Endodermal cell (in vitro differentiated cells): ENCODE measurements at places on chromosomes 1 and 21.

GRCh38 chr1:11558276-11558675 lies 79.3 kb downstream of the DISP3 start:
- peak; percentile 65 for DNase-seq

DNA sequence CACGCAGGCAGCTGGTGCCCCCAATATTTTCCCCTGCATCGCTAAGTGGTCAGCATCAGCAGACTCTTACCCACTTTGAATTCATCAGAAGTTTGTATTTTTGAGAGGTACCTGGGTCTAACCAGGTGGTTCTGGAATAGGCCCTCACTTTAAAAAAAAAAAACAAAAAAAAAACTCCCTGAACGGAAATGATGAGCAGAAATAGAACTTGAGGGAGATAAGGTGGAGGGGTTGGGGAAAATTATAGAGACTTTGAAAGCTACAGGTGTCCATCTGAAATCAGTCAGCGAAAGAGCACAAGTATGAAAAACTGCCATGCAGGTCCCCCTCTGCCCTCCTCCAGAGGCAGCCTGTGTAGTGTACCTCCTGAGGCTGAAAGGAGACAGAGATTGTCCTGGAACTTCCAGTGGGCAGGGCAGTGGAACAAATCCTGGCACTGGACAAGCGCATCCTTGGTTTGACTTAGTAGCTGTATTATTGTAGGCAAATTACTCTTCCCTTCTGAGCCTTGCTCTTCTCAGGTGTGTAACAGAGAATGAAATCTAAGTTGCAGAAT lies 1.2 kb downstream of the SLAMF7 start:
- no peak for DNase-seq

- no peak for DNase-seq
Observed at GRCh38 chr1:101142244-101142643, 94.6 kb upstream of the S1PR1 start.

GRCh38 chr1:154186177-154186576 lies 5.7 kb downstream of the TPM3 start:
- peak; percentile 87 for DNase-seq

DNA sequence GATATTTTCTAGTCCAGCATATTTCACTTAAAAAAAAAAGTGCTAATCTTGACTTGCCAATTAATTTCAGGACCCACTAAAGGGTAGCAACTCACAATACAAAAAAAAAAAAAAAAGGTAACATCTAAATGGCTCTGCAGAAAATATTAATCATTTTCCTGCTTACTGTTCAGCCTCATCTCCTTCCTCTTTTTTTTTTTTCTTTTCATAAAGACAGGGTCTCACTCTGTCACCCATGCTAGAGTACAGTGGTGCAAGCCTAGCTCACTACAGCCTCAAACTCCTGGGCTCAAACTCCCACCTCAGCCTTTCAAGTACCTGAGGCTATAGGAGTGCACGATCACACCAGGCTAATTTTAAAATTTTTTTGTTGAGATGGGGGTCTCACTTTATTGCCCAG lies 30.4 kb downstream of the TTC13 start:
- DNase-seq = no peak

DNA sequence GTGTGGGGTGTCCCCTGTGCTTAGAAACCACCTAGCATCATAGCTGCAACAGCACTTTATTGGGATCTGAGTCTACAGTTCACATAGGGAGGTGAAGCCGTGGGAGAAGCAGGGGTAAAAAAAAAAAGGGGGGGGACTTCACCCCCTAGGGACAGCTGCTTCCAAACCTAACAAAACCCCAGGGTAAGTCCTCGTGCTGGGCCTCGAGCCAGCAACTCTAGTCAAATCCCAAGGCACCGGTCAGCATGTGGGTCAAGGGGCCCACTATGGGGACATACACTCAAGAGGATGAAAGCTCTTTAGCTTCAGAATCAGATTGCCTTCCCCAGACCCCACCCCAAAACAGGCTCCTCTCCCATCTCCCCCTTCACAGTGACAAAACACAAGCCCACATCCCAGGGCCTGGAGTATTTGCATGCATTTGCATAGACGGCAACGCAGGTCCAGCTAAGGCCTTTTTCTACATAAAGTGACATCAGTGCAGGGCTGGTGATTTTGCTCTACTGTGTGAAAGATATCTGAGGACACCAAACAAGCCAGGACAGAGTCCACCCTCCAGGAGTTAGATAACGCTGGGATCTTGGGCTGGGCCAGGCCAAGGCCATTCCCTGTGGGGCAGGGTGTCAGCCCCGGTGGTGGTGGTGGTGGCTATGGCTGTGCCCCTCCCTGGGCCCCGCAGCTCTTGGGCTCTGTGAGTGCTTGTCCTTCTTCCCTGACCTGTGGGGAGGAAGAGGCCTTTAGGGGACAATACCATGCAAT lies 8.1 kb upstream of the PMVK start:
- DNase-seq = no peak

GRCh38 chr1:119893238-119893791 lies 3.0 kb downstream of the ADAM30 start:
- DNase-seq = no peak

GRCh38 chr1:151681923-151682322 lies 34.7 kb downstream of the CELF3 start:
- DNase-seq = no peak

- no peak for DNase-seq
Observed at GRCh38 chr1:66438501-66438900, 95.5 kb upstream of the SGIP1 start.

DNA sequence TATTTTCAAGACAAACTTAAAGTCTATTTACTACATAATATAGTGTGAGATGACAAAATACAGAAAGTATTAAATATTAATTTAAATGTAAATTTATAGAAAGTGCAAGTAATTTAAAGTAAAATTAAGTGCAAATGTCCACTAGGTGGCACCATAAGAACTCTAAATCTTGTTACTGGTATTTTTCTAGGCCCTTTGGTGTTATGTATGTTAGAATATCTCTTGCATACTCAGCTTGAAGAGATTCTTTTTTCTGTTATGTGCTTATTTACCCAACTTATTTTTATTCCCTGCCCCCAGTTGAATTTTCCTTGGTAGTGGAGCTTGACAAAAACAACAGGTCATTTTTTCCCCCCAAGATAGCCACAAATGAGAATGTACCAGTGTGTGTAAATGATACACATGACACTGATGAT lies 71.5 kb downstream of the RPS6KC1 start:
- no peak for DNase-seq

DNA sequence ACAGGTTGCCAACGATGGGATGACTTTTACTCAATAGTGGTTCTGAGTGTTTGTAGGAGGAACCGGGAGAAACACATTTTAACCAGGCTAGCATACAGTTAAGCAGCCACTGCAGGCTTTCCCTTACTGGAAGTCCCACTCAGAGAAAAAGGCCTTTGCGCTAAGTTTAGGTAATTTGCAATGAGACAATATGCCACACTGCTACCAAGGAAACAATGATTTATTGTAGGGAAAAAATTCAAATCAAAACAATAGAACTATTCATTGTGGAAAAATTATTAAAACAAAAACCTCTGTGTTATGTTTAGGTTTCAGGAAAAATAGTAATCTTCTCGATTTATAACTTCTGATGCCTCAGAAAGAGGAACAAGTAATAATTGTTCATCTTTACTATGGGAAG lies 51.4 kb upstream of the CR2 start:
- no peak for DNase-seq

GRCh38 chr1:154730259-154730658 lies 122.3 kb upstream of the ADAR start:
- no peak for DNase-seq

DNA sequence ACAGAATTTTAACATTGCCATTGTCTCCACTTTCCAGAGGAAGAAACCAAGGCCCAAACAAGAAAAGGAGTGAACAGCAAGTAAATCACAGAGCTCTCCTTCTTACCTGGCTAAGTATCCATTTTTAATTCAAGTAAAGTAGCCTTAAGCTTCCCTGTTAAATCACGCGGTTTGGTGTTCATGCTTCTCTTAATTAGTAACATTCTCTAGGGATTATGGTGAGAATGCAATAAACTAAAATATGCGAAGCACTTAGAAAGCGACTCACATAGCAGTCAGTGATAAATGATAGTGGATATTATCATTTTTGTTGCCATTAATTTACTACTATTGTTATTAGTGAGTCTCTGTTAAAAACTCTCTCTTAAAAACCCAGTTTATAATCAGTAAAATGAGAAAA lies 630.5 kb upstream of the TMPRSS15 start:
- no peak for DNase-seq

DNA sequence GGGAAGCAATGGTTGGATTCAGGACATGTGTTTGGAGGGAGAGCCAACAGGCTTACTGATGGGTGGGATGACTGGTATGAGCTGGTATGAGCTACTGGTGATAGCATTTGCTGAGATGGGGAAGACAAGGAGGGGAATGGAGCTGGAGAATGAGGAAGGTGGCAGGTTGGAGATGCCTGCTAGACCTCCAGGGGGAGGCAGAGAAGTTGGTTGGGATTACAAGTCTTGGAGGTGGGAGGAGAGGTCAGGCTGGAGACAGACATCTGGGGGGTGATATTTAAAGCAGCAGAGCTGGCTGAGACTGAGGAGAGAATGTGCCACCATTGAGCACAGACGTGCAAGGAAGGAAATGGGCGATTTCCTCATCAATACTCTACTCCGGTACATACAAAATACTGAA lies 31.8 kb upstream of the ENO1 start:
- peak; percentile 68 for DNase-seq

DNA sequence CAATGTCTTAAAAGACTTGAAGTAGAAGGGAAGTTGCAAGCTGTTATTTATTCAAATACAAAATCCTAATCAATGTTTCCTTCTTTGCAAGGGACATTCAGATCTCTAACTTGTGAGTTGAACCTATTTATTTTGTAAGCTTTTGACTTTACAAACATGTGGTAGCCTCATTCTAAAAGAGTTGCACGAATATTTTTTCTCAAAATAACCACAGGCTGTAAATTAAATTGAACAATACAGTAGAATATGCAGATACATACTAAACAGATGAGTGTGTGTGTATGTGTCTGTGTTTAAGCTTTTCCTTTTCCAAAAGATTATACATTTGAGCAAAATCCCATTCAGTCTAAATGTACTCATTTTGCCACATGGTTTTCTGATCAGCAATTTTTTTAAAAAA lies 4.8 kb upstream of the DYNLT5 start:
- no peak for DNase-seq

GRCh38 chr1:206010060-206010459 lies 6.9 kb upstream of the RAB7B start:
- DNase-seq = no peak

- no peak for DNase-seq
Observed at GRCh38 chr1:204294357-204294756, 65.4 kb downstream of the PLEKHA6 start.

GRCh38 chr1:199029401-199029800 lies 390.6 kb downstream of the PTPRC start:
- DNase-seq = no peak

- peak; percentile 7 for DNase-seq
Observed at GRCh38 chr1:41611932-41612450, 127.5 kb upstream of the EDN2 start.

GRCh38 chr1:112626887-112627286 lies 7.3 kb downstream of the CAPZA1 start:
- DNase-seq = no peak

DNA sequence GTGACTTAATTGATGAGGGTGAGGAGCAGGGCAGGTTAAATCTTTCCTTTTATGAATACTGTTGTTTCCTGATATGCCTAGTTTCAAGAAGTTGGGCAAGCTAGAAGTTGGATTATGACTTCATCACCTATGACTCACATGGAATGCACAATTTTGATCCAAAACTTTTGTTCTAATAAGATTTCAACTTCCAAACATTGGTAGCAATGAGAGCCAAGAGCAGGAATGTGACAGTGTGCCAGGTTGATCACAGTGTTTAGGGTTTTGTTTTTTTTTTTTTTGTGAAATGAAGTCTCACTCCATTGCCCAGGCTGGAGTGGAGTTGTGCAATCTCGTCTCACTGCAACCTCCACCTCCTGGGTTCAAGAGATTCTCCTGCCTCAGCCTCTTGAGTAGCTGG lies 349.4 kb downstream of the DUSP10 start:
- no peak for DNase-seq

DNA sequence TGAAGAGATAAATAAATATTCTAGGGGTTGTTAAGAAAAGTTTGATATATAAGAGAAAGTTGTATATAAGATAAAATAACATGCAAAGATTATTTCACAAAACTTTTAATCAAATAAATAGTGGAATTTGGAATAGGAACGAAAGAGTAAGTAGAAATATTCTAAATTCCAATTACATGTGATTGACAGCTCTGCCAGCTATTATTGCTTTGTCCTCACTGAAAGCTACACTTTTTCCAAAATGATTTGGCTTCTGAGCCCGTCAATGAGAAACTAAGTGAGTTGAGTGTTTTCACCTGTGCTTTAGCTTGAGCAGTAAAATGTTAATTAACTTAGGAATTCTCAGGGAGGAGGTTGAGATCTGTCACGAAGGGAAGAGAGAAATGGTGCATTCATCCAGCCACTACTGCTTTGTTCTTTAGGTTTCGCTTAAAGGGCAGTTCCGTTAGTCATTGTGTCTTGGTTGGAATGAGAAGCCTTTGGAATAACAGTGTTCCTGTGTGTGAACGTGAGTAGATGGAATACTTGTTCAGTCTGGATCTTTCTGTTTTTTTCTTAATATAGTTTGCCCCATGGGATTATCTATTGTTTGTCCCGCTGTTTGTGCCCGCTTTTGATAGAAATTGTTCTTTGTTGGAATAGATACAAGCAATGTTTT lies 63.3 kb upstream of the CR1L start:
- DNase-seq = no peak

- DNase-seq = no peak
Observed at GRCh38 chr1:30747033-30748008, 10.3 kb downstream of the LAPTM5 start.

- DNase-seq = peak; percentile 72
Observed at GRCh38 chr1:234611847-234612351, 1.9 kb upstream of the IRF2BP2 start.

- no peak for DNase-seq
Observed at GRCh38 chr1:246734866-246735265, 10.7 kb downstream of the SCCPDH start.

DNA sequence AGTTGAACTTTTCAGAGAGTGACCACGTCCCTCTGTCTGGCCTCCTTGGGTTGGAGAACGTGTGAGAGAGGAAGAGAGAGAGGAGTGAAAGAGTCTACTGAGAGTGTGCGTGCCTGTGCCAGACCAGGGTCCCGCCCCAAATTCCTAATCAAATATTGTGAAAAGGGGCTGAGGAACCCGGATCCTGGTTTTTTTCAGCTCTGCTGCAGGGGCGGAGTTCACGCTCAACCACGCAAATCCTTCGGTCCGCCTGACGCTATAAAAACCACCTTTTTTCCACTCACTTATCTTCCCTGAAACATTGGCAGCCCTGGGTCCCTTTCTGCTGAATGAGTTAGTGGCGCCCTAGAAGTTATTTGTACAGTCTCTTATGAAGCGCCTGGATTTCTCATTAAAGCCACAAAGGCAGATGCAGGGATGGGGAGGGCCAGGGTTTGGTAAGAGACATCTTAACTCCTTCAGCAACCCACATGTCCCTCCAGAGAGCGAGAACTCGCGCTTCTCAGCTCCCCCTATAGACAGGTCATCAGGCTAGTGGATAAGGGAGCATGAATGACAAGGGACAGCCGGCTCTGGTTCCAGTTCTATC lies at the start of gene FMOD:
Gene FMOD, minus strand, starts transcription at position 86 of the 589 bp plus-strand sequence. CDS start 2,852 bp downstream, outside the sequence.
- peak; percentile 78 for DNase-seq
